ENCODE measurements at places on chromosomes 5 and 9.

- DNase-seq = no peak
Observed at GRCh38 chr5:168916852-168917251, 337.7 kb upstream of the PANK3 start.

DNA sequence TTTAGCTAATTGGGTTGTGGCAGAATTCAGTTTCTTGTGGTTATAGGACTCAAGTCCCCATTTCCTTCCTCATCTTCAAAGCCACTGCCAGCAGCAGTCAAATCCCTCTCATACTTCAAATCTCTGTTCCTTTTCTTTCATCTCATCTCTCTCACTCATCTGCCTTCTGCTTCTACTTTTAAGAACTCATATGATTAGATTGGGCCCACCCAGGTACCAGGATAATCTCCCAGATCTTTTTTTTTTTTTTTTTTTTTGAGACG, 8.0 kb upstream of the REEP5 start:
- DNase-seq = no peak

DNA sequence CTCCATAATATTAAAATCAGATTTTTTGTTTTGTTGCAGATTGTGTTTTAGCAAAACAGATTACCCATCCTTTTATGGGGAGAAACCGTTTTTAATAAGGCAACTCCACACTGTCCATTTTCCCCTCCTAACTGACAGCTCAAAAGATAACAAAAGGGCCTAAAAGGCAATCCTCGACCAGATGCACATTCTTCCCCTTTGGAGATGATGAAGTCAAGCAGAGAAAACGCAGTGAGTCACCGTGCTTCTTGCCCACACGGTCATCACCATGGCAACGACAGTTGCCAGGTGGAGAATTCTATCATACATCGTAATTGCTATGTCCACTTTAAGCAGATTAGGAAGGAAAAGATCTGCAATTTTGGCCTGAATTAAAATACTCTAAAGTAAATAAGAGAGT, 96.4 kb downstream of the DIRAS2 start:
- no peak for DNase-seq

DNA sequence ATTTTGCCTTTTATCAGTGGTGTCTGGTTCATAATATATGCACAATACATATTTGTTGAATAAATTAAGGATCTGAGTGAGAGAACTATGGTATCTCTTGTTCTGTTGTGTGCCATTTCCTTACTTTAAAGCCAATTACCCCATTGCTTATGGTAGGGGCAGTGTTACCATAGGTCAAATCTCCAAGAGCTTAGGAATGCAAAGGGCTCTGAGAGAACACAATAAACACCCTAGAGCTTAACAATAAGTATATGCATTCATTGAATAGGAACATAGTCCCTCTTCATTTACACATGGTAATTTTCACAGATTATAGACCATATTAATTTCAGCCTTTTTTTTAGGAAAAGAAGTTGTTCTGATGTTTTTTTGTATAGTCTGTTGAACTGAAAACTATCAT, 112.2 kb downstream of the MCTP1 start:
- no peak for DNase-seq

DNA sequence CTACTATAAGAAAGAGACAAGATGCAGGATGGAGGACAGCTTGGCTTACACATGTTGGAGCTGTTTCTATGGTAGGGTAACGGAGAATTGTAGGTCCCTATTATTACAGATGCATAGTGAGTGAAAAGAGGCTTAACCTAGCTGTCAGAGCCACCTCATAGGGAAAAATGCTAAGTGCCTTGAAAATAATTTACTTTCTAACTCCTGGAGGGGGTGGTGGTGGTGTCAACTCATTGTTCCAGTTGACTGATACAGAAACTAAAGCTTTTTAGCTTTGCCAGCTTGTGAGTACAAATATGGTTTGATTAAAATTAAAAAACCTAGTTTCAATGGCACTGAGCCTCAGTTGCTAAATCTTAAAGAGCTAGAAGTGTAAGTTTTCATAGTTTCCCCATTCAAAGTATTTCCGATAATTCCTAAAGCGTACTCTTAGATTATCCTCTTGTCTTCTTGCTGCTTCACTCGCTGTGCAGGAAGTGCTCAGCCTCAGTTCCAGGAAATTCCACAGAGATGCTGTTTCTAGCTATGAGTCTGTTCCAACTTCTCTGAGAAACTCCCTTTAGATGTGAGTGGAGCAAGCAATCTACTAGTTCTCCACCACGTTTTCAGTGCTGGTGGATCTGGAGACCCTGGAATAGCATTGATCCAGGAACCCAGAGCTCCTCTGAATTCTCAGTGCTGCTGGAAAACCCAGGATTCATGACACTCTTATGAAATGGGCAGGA, 265.2 kb downstream of the DMAC1 start:
- no peak for DNase-seq

DNA sequence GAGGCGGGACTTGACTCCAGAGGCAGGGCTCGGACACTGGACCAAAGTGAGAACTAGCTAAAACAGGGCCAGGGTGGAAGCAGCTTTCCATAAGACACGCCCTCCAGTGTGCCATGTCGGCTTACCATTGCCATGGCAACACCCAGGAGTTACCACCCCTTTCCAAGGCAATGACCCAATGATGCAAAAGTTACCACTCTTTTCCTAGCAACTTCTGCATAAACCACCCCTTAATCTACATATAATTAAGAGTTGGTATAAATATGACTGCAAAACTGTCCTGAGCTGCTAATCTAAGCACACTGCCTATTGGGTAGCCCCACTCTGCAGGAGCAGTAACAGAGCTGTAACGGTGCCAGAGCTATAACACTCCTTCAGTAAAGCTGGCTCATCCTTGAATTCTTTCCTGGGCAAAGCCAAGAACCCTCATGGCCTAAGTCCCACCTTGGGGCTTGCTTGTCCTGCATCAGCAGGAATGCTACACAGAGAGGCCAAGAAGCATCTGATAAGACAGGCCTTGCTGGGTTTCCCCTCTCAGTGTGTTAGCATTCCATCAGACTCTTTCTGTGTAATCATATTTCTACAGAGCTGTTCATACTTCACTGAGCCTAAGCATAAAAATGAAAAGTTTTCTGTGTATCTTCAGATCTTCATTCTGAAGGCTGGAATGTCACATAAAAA, 262.7 kb upstream of the KLF9 start:
- no peak for DNase-seq

- no peak for DNase-seq
Observed at GRCh38 chr5:139482050-139482889, at the start of gene STING1. Gene STING1 (minus strand): TSS chr5:139482758. CDS start chr5:139481704, 1,054 bp downstream.

GRCh38 chr9:18067548-18068120, 406.3 kb upstream of the ADAMTSL1 start:
- DNase-seq = no peak

DNA sequence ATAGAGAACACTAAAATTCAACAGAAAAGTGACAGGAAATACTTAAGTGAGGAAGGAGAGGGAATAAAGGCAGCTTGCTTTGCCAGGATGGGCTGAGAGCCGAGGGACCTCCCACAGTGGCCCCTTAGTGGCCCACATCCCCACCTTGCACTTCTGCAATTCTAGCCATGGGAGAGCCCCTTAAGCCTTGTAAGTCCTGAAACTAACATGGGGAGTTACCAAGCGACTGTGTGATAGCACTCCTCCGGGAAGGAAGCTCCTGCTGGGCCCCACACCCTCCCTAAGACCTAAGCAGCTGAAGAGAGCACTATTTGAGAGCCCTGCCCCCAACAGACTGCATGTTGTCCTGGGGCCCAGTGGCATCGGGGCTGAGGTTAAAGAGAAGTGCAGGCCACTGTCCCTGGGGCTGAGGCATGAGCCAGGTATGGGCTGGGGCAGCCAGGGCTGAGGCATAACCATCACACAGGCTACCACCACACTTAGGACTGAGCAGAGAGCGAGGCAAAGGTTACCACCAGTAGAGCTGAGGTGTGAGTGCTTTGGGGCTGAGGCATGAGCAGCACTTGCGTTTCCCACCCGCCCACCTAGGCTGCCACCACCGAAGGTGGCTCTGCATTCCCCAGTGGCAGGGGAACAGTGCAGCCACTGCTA, 301.8 kb upstream of the TRPC7 start:
- DNase-seq = no peak

DNA sequence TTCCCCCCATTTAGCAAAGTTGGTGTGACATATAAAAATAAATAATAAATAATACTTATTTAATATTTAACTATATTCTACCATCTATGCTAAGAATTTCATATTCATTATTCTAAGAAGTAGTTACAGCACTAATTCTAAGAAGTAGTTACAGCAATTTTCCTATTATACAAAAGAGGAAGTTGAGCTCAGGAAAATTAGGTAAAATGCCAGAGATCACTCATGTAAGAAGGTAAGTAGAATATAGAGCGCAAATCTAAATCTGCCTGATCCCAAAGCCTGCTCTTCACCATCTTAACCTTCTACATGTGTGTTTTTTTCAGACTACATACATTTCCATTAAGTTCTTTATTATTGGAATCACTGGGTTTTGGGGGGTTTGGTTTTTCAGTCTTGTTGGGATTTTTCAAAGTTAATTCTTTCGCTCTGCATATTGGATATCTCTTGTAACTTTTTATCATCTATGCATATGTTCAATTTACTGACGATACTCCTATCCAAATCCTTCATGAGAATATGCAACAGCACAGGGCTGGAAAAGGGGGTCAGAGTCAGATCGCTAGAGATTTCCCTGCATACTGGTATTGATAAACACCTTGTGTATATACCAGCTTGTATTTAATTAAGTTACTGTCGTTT, 852.1 kb downstream of the MAT2B start:
- DNase-seq = no peak
